ENCODE measurements at places on chromosomes 12 and 14.

- peak; percentile 6 for DNase-seq
Measured at GRCh38 chr14:88669346-88669745, 106.5 kb downstream of the ZC3H14 start.

DNA sequence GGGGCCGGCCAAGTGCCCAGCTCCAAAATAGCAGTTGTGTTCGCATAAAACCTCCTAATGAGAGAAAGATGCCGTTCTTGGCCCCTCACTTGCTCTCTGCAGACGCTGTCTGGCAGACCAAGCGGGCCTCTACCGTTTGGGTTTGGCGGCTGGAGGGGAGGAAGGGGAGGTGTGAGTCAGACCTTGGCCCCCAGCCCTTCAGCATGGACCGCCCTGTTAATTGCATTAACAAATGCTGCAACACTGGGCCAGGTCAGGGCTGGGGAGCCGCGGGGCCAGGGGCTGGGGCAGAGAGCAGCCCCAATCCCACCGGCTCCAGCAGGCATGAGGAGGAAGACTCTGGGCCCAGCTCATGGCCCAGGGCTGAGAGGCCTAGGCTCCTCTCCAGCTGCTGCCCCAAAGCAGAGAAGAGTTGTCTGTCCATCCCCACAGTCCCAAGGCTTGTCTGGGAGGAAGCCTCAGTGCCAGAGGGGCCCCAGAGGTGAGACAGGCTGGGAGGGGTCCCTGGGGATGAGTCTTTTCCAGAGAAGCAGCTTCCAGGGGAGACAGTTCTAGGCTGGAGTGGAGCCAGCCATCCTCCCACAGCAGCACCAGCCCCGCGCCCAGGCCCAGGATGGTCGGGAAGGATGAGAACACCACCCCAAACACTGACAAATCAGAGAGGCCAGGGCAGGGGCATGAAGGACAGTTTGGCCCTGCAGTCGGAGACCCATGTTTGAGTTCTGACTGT lies 16.9 kb downstream of the LTBP2 start:
- no peak for DNase-seq

GRCh38 chr12:59820594-59821011 lies 224.8 kb downstream of the SLC16A7 start:
- no peak for DNase-seq

DNA sequence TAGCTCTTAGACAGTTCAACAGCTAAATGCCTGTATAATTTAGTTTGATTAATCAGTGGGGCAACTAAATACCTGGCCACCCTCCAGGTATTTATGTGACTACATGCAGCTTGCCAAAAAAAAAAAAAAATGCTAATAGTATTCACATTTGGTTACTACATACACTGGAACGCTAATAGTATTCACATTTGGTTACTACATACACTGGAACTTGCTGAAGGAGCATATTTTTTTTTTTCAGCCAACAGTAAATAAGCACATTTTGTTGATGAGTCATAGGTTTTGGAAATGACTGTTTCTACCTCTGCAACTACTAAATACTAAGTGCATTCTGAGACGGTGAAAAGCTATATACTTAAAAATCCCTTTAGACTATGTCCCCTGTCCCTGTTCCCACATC lies 1172.3 kb downstream of the LRFN5 start:
- DNase-seq = no peak

- DNase-seq = no peak
Measured at GRCh38 chr14:85248881-85249635, 280.9 kb upstream of the FLRT2 start.

DNA sequence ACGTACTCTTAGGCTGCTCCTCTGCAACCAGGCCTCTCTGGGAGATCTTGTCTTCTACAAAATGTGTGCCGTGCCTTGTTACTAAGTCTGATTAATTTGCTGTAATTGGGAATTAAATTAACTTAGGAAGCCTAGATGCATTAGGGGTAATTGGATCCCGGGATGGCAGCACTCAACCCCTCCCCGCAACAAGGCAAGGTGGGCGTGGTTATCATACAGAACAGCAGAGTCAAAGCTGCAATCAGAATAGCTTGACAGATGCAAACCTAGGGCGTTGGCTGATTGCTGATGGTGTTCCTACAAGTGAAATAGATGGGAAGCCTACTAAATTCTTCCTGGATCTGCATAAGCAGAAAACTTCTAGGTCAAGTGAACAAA lies 34.5 kb upstream of the NFYB start:
- no peak for DNase-seq

- DNase-seq = no peak
Measured at GRCh38 chr14:58356268-58356667, 39.5 kb upstream of the TOMM20L start.

DNA sequence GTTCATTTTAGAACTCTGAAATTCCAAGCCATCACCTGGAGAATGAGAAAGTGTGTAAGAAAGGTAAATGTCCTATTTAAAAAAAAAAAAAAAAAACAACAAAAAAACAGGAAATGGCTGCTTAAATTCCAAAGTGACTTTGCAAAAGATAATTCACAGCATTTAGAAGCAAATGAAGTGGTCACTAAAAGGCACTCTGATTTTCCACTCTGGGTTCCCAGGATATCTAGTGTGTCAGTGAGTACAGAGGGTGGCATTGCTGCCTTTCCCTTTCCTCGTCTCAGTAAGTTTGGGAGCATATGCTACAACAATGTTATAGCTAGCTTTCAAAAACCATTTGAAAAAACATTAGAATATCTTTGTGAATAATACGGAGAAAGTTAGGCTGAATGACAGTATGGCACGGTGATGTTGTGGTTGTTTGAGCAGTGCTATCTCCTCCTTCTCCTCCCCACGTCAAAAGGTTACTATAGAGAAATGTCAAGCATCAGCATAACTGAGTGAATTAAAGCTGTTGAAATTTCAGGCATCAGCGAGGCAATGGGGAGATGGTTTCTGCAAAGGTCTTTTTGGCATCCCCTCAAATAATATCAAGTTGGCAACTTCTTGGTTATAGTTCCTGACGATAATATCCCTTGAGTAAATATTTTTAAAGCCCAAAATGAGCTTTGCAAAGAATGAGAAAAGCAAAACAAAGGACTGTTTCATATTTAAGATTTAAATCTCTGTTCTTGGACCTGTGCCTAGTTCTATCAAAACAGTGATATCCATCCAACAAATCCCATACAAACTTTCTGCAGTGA lies 164.5 kb upstream of the E2F7 start:
- DNase-seq = no peak

DNA sequence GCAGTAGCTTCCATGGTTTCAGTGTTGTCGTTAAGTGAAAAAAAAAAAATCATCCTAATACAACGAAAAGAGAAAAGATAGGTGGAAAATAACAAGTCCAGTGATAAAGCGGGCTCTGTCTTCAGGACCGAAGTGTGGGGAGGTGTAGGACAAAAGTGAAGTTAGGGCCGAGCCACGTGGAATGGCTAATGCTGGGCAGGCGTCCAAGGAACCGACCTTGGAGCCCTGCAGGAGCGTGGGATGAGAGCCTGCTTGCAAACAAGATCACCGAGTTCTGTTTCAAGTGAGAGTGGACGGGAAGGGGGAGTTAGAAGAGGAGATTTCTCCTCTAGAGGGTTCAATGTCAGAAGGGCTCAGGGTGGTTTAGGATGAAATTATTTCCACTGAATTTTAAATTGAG lies 22.2 kb downstream of the A2ML1 start:
- no peak for DNase-seq

- no peak for DNase-seq
Measured at GRCh38 chr14:68407825-68408224, 385.0 kb downstream of the ZFP36L1 start.

DNA sequence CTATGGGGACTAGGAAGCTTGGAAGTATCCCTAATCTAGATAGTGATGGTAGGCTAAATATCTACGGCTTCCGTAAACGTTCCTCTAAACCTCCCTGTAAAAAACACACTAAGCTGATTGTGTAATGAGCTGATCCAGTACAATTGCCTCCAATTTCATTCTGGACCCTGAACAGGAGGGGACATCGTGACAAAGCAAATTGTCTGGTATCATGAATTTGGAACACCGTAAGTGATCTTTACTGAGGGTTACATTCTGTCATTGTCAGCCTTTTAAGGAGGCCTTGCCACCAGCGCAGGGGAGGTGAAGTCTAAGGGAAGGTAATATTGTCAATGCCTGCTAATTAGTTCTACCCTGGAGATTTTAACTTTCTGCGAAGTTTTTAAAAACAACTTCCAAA lies 487 bp upstream of the MGST1 start:
- no peak for DNase-seq

GRCh38 chr12:31324845-31325523 lies 966 bp downstream of the SINHCAF start:
- DNase-seq = peak; percentile 64

DNA sequence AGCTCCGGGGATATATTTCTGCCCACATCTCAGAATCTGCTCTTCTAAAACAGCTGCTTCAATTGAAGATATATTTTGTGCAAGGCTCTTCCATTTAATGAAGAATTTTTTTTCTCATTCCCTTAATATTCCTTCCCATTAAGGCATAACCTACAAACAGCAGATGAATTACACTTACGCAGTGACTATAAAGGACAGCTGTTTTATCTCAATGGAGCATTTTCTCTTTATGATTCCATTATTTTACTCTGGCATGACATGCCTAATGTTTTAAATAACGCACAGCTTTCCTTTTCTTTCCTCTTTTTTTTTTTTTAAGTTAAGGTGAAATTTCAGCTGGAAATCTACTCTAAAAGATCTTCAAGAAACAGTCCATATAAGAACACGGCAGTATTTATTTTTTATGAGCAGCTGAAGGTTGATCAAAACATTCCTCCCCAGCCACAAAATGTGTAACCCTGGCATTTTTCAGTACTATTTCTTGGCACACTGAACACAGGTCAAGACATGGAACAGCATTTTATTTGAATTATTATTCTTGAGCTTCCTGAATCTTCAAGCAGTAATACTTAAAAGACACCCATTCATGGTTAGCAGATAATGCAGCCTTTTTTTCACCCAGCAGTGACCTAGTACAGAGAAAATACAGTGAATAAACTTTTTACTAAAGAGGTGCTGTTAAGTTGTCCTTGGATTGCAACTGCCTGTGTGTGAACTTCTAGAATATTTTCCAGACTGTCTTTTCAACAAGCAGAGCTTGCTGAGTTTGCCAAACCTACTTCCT lies 118.1 kb upstream of the FOXN3 start:
- no peak for DNase-seq

- no peak for DNase-seq
Measured at GRCh38 chr14:77130386-77130785, 11.2 kb downstream of the ZDHHC22 start.

GRCh38 chr14:85115921-85116320 lies 414.0 kb upstream of the FLRT2 start:
- no peak for DNase-seq

- DNase-seq = no peak
Measured at GRCh38 chr12:49947593-49948226, 2.8 kb upstream of the AQP2 start.

DNA sequence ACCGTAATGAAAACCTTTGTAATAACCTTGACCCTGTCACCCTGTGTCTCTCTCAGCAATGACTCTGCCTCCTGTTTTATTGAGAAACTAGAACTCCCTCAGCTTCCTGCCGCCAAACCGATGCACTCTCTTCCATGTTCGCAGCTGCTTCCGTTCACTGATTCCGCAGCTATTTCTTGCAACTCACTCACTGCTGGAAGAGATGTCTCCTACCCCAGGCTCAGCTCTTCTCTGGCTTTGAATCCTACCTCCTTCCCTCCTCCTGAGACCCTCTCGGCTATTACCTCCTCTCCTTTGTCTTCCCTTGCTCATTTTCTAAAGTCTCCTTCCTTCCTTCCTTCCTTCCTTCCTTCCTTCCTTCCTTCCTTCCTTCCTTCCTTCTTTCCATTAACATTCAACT lies 71.0 kb downstream of the ESRRB start:
- DNase-seq = no peak

DNA sequence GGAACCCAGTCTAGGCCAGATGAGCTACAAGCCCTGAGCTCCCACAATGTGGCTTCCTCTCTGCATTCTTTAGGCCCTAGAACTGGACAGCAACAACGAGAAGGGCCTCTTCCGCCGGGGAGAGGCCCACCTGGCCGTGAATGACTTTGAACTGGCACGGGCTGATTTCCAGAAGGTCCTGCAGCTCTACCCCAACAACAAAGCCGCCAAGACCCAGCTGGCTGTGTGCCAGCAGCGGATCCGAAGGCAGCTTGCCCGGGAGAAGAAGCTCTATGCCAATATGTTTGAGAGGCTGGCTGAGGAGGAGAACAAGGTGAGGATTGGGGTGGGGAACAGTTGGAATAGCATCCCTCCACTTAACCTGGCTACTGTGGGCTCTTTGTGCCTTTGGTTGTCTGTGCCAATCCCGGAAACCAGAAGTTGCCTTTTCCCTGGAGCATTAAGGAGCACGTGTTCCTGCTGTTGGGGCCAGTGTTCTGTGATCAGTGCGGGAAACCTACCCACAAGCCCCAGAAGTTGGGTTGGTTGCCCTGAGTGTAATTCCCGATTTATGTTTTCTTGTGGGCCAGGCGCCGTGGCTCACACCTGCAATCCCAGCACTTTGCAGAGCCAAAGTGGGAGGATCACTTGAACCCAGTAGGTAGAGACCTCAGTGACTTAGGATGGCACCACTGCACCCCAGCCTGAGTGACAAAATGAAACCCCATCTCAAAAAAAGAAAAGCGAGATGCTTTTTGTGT lies 6.4 kb downstream of the FKBP4 start:
- no peak for DNase-seq

GRCh38 chr14:44154874-44155273 lies 352.2 kb downstream of the FSCB start:
- no peak for DNase-seq

DNA sequence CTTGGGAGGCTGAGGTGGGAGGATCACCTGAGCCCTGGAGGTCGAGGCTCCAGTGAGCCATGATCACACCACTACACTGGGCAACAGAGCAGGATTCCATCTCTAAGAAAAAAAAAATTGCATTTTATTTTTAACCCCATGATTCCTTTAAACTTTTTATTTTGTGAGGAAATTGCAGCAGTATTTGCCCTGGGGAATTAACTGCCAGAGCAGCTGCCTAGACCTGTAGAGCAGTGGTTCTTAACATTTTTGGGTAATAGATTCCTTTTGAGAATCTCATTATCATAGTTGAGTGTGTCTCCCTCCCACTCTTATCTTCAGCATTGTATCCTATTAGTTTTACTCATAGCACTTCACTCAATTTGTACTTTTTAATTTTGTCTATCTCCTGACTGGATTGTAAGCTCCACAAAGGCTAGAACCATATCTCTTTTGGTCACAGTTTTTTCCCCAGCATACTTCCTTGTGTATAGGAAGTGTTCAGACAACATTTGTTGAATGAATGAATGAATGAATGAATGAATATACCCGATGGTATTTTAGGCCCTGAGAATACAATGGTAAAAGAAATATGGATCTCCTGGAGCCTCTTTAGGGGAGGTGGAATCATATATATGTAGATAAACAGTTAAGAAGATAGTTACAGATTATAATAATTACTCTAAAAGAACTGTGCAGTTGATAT lies 40.6 kb downstream of the BRMS1L start:
- no peak for DNase-seq

GRCh38 chr14:77206261-77206824 lies 24.7 kb downstream of the TMEM63C start:
- no peak for DNase-seq

DNA sequence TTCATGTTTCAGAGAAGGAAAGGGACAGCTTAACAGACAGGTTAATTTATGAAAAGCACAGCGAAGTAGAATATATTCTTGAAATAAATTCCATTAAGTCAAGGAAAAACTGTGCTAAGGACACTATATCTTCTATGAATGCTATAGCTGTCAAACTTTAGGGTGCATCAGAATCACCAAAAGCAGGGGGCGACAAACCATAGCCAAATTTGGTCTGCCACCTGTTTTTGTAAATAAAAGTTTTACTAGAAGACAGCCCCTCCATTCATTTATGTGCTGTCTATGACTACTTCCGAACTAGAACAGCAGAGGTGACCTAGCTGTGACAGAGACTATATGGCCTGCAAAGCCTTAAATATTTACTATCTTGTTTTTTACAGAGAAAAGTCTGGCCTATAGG lies 25.9 kb downstream of the PPP4R3A start:
- no peak for DNase-seq
